ENCODE measurements at places on chromosomes 13 and 19.
A peak's percentile ranks its signal among the peaks of the same experiment; 100 is the strongest.

GRCh38 chr19:43766755-43767043, 11.9 kb upstream of the SMG9 start:
- no peak for DNase-seq

- DNase-seq: peak; percentile 86
Measured at GRCh38 chr13:30739761-30740642, 4.7 kb downstream of the ALOX5AP start.

DNA sequence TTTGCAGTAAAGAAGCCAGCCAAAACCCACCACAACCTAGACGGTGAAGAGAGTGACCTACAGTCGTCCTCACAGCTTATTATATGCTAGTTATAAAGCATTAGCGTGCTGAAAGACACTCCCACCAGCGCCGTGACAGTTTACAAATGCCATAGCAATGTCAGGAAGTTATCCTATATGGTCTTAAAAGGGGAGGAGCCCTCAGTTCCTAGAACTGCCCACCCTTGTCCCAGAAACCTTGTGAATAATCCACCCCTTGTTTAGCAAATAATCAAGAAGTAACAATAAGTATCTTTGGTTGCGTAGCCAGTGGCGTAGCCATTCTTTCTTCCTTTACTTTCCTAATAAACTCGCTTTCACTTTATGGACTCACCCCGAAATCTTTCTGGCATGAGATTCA, 227.9 kb upstream of the ARGLU1 start:
- no peak for DNase-seq

- DNase-seq: peak; percentile 23
Measured at GRCh38 chr19:30214651-30215051, 157.5 kb upstream of the ZNF536 start.

- peak; percentile 98 for DNase-seq
Measured at GRCh38 chr19:42113641-42114348, 18.5 kb downstream of the POU2F2 start.

GRCh38 chr13:25886438-25887214, 165.2 kb downstream of the SHISA2 start:
- DNase-seq: peak; percentile 42

GRCh38 chr13:51047434-51048165, 63.5 kb downstream of the C13orf42 start:
- no peak for DNase-seq

- DNase-seq: no peak
Measured at GRCh38 chr13:31264151-31264550, 64.4 kb downstream of the B3GLCT start.

DNA sequence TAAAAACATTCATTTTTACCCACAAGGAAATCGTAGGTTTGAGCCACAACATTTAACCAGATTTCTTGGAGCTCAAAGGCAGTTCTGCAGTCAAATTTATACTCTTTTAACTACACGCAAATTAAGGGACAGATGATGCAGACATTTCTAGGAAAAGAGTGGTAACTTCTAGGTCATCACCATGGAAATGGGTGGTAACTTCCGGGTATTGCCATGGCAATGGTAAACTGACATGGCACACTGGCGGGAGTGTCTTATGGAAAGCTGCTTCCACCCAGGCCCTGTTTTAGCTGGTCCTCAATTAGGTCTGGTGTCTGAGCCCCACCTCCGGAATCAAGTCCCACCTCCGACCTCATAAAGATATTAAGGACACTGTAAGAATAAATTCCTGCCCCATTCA, 10.4 kb upstream of the LYPD5 start:
- no peak for DNase-seq

GRCh38 chr13:97194479-97194878, 27.7 kb upstream of the MBNL2 start:
- DNase-seq: peak; percentile 2

- no peak for DNase-seq
Measured at GRCh38 chr19:37975071-37975470, 68.1 kb downstream of the SIPA1L3 start.

DNA sequence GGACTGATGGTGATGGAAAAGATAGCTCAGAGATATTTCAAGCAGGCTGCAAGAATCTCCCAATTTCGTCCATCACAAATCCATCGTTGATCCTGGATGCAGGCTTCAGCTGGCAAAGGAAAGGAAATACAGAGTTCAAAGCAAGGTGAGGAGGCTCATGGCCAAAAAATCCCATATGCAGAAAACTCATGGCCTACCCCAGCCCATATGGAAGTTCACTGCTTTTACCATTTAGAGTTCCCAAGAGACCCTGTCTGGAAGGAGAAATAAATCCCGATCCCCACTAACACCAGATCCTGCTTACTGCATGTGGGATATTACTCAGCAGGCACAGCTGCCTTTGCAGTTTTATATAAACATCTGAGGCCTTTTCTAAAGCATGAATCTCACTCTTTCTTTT, 412.9 kb upstream of the SPRY2 start:
- no peak for DNase-seq

GRCh38 chr13:72728290-72728605, 525 bp downstream of the BORA start:
- no peak for DNase-seq

DNA sequence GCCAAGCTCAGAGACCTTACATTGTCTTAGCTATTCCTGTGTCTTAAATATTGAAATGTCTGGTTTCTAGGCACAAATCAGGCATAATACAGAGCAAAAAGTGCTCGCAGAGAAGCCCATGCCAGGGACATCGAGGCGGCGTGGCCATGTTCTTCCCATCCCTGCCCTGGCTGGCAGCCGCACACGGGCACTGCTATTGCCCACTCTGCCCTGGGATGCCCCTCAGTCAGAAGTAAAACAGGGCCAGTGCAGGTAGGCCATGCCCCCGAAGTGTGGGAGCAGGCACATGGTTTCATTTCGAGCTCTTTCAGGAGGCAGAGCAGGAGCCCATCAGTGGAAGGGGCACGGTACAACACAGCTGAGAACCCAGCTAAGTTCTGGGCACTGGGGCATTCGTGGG, 113.5 kb downstream of the COL4A1 start:
- no peak for DNase-seq

GRCh38 chr19:48914181-48914580, 14.1 kb downstream of the NUCB1 start:
- no peak for DNase-seq

GRCh38 chr19:2997720-2998119, 20.4 kb downstream of the TLE6 start:
- DNase-seq: no peak

GRCh38 chr13:113978741-113979481, 5.0 kb upstream of the C13orf46 start:
- DNase-seq: no peak
